Activated T-helper 9 cell treated with anti-CD3 and anti-CD28 coated beads, Interleukin-2, amount 50 U/mL, for 16 hours (primary cell): ENCODE measurements at places on chromosomes 6 and 20.

DNA sequence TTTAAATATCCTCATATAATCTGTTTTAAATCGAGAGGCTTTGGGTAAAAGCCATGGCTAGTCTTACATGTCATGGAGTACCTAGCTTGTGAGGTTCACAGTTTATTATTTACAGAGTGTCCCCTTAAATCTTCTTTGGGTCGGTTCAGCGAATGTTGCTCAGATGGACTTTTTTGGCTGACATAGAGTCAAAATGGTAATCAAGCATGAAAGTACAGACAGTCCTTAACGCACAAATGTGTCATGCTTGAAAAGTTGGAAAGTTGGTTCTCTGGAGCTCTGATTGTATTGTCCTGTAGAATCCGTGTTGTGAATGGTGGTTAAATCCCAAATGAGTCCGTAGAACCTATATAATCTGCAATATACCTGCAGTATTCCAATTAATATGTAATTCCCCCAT, 22.0 kb downstream of the PTPN1 start:
- no peak for DNase-seq

- no peak for DNase-seq
Observed at GRCh38 chr20:50130995-50131394, 18.0 kb upstream of the UBE2V1 start.

- DNase-seq, result peak; percentile 67
Observed at GRCh38 chr6:41591859-41592502, 45.8 kb downstream of the FOXP4 start.

- no peak for DNase-seq
Observed at GRCh38 chr20:31764641-31765305, 25.7 kb downstream of the TPX2 start.

- DNase-seq, result no peak
Observed at GRCh38 chr20:40600441-40601219, 88.4 kb downstream of the MAFB start.

DNA sequence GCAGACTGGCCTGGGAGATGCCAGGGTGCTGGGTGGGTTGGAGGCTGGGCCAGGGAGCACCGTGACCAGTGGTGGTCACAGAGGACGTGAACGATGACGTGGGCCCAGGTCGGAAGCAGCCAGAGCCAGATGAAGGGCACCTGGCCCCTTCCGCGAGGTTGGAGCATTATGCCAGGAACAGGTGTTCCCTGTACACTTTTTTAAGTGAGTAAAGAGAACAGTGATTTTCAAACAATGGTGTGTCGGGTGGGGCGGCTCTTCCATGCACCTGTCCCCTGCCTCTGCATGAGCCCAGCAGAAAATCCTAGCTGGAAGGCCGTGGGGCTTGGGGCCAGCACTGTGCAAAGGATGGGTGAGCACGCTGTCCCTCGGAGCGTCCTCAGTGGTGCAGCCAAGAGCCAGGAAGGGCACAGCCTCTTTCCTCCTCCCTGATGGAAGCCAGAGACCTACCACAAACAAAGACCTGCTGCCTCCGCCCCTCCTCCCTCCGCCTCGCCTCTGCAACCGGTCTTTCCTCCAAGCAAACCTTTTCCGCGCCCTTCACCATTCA, 350.5 kb downstream of the ZFAND3 start:
- no peak for DNase-seq

DNA sequence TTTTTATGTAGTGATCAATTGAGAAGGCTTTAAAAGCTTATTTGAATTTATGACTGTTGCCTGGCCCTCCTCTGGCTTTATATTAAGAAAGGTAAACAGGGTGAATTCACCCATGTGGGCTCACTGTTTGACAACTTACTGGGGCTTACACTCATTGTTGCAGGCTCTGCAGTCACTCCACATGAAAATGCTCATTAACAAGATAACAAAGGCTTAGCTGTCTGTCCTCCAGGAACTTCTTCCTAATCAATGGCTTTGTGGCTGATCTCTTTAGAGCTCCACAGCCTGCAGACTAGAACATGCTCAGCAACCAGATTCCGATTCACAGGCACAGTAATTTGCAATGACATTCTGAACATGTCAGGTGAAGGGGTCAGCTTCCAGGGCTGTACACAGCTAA, 323.2 kb upstream of the MAN1A1 start:
- DNase-seq, result no peak

GRCh38 chr6:10886691-10887502, at the start of gene SYCP2L:
TSS of gene SYCP2L (plus strand) at chr6:10887052. CDS start at chr6:10887127, 75 bp downstream.
- DNase-seq, result no peak

DNA sequence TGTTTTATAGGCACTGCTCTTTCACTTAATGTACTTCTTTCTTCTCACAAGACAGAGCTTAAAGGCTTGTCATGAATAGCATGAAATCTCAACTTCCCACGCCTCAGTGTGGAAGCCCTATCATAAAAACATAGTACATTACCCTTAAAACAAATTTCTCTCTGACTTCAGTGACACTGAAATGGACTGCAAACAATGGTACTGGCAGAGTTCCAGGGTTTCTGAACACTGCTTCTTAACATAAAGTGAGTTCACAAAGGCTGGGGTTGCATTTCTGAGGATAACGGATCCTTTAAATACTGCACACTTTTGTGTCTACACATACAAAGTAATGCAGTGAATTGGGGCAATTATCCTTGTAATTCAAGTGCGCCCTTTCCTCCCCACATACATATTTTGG, 32.3 kb upstream of the PLEKHG1 start:
- no peak for DNase-seq

- no peak for DNase-seq
Observed at GRCh38 chr6:12359036-12359435, 68.9 kb downstream of the EDN1 start.

GRCh38 chr6:14141351-14142062, 23.9 kb downstream of the CD83 start:
- DNase-seq, result no peak

- DNase-seq, result no peak
Observed at GRCh38 chr20:2991532-2991931, 51.9 kb upstream of the GNRH2 start.

DNA sequence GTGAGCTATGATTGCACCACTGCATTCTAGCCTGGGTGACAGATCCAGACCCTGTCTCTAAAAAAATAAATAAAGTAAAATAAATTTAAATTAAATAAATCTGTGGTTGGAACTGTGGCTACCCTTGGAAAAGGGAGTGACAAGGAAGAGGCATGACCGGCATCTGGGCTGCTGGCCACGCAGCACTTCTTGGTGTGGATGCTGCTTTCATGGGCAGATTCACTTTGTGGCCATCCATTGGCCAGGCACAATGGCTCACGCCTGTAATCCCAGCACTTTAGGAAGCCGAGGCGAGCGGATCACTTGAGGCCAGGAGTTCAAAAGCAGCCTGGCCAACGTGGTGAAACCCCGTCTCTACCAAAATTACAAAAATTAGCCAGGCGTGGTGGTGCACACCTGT, 16.1 kb downstream of the EBF4 start:
- no peak for DNase-seq

DNA sequence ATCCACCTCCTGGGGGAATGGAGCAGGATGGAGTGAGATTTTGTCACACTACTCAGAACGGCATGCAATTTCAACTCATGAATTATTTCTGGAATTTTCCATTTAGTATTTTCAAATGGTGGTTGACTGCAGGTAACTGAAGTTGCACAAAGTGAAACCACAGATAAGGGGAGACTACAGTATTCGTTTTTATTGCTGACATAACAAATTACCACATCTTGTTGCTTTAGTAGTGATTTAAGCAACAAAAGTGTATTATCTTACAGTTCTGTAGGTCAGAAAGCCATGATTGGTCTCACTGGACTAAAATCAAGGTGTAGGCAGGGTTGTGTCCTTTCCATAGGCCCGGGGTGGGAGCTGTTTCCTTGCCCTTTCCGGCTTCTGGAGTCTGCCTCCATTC, 133.4 kb upstream of the B3GAT2 start:
- DNase-seq, result no peak

DNA sequence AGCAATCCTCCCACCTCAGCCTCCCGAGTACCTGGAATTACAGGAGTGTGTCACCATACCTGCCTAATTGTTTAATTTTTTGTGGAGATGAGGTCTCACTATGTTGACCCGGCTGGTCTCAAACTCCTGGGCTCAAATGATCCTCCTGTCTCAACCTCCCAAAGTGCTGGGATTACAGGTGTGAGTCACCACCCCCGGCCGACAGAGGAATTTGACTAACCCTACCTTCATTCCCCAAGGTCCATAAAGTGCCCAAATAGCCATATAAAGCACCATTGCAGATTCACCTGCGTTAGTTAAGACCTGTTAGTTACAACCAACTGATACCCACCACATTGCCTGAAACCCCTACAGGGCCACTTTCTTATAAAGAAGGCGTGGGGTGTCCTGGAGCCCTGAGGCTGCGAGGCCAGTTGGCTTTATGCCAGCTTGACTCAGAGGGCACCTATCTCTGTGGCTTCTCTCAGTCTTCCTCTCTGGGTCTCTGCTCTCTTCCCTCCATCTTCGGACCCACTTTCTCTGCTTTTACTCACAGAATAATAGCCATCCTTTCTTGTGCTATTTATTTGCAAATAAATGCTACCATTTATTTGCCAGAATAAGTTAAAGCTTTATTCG, 65.6 kb downstream of the SLC2A10 start:
- DNase-seq, result no peak

GRCh38 chr20:43538878-43539700, 19.7 kb upstream of the SGK2 start:
- no peak for DNase-seq

DNA sequence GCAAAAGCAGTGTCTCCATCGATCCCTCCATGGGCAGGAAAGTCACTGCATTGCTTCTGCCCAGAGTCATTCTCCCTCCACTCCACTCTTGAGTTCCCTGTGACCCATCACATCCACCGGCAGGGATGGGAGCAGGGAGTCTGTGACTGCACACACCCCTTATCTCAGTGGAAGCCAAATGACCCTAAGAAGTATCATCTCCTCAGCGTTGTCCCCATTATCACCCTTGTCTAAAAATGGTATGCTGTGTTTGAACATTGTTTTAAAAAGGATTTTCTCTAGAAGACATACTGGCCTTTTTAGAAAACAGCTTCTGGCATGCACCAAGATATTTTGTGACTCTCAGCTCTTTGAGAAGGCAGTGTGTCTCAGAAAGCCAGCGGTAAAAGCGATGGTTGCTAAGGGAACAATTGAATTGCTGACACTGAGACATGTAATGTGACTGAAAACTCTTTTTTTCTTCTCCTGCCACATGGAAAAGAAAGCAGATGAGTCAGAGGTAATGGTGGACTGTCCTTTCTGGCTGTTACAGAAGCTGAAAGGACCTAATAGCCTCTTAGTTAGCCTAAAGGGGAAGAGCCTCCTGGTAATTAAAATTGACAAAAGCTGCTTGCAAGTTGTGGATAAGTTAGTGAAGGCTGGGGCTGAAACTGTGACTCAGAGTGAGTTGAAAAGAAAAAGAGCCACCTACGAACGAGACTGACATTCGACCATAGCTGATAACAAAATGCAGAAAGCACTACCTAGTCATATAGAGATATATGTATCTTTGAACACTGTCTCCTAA, 120.5 kb downstream of the MAP3K7 start:
- DNase-seq, result no peak

DNA sequence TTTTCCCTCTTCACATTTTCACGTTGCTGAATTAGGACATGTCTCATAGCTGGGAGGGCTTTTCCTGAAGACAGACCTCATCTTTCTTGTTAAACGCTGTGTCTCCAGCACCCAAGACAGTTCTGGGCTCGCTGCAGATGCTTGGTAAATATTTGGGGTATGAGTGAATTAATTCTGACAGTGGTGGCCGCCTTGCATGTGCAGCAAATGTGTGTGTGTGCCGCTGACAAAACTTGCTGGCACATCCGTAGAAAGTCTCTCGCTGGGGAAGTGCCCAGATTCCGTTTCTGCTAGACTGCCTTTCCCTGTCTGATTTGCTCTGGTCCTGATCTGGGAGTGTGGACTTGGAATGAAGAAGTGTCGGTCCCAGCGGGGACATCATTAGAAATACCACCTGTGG, 48.2 kb upstream of the ZNFX1 start:
- DNase-seq, result no peak

DNA sequence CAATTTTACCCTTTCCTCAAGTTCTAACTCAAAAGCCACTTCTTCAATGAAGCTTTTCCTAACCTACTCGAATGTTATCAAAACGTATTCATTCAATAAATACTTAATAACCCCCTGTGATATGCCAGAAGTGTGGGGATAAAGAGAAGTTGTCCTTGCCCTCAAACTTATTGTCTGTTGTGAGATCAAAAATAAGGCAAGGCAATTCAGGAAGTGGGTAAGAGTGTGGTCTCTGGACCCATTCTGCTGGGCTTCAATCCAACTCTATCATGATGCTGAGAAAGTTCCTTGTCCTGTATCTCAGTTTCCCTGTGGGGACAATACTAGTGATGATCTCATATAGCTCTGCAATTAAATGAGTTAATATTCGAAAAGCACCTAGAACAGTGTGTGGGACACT, 92.8 kb downstream of the PRDM1 start:
- DNase-seq, result no peak

- no peak for DNase-seq
Observed at GRCh38 chr20:3929713-3930060, 40.5 kb downstream of the PANK2 start.

- DNase-seq, result no peak
Observed at GRCh38 chr20:46230801-46231282, 77.5 kb downstream of the CDH22 start.

- no peak for DNase-seq
Observed at GRCh38 chr6:45609141-45609638, 231.5 kb upstream of the SUPT3H start.

DNA sequence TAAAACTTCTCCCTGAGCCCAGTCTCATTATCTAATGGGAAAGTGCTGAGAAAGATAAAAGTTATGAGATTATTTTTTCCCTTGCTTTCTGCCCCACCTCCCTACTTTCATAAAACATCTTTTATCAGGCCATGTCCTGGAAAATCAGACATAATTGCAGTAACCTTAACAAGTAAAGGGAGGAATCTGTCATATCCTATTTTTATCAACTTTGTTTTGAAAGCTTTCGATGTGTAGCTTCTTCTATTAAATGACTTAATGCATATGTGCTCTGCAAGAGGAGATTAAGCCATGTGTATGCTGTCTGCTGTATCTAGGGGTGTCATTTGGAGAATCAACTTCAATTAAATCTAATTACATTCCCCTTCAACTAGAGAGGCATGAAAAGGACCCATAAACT, 408.9 kb downstream of the CBLN4 start:
- no peak for DNase-seq
